Thoracic aorta (tissue), 2 donors: ENCODE measurements at places on chromosomes 1 and 21. TPM values are rescaled to one million over a fixed set of nuclear protein-coding genes. Genes with fewer than 3 reads are reported as not detected.

AHDC1 gene
- total RNA-seq = 38.3 TPM

UBL4B gene
- total RNA-seq = not detected

LAPTM5 gene
- 127 TPM for total RNA-seq

LAX1 gene
- total RNA-seq = 0.99 TPM

HCN3 gene
- 1.9 TPM for total RNA-seq

KRTAP20-4 gene
- not detected for total RNA-seq

DNA sequence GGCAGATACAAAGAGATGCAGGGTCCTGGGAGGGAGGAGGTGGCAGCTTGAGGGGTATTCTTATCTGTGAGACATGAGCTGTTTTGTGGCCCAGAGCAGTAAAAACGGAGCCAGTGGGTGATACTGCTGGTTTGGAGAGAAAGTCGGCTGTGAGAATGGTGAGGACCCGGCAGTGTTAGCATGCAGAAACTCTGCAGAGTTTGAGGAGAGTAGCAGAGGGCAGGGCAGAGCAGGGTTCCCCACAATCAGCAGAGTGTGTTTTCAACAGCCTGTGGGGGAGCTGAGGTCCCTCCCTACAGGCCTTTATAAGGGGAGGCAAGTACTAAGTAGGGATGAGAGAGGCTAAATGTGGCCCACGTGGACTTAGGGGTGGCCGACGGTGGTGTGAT lies 423 bp downstream of the SLAMF8 start:
- DNase-seq = no peak

GRCh38 chr1:145992502-145992936 lies 3.9 kb downstream of the TXNIP start:
- no peak for DNase-seq

GRCh38 chr1:145887631-145888030 lies 2.0 kb upstream of the ANKRD35 start:
- no peak for DNase-seq

GRCh38 chr1:232372841-232373440 lies 257.0 kb downstream of the SIPA1L2 start:
- DNase-seq = no peak

DNA sequence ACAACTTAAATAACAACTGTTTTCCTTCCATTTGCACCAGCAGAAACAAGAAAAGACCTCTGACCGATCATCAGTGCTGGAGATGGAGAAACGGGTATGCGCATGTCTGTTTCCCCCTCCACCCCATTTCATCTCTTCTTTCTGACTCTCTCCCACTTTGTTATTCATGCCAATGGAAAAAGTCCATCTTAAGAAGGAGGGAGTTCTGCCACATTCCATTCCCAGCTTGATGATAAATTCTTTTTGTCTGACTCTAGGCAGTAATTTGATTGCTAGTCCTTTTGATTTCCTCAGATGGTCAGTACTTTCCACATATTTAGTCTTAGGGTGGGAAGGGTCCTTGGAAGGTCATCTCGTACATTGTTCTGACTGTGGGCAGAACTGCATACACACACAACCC lies 142.5 kb downstream of the SYT2 start:
- no peak for DNase-seq

DNA sequence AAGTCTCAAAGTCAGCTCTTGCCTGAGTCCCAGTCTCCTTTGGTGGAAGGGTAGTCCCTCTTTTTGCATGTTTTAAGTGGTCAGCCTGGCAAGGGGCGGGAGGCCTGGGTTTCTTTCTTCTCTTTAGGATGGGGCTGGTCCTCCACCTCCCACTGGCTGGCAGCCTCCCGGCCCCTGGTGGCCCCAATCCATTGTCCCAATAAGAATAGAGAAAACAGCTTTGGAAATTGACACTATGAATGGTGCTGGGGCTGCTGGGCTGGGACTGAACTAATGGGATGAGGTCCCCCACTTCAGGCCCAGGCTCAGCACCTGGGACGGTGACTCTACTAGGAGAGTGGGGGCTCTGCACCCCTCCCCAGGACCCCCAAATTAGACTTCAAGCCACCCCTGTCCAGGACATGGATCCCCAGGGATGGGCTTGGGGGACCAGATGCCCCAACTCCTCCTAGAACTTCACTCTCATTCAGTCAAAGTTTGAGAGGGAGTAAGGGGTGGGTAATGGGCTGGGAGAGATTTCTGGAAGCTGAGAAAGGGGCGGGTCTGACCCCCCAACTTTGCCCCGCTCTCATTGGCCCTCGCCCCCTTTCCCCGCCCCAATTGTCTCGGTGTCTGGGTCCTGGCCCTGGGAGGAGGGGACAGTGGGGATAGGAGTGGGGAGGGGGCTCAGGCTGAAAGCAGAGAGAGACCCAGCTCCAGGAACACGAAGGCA lies 18.2 kb downstream of the SLC27A3 start:
- DNase-seq = no peak

DNA sequence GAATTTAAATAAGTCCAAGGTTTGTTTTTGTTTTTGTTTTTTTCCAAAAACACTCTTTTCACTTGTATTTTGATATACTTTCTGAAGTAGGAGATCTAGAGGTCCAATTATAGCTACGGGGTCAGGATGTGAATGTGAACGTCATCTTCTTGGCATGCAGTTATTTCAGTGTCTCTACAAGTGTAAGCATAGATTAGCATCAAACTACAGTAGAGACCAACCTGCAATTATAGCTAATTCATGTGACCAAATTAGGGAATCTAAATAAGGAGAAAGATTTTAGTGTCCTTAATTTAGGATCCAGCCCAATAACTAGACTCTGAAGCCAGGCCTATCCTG lies 107.3 kb upstream of the PALMD start:
- DNase-seq = no peak
